ENCODE measurements at places on chromosomes 5 and 9.

GRCh38 chr5:112257976-112258375, 161.1 kb downstream of the EPB41L4A start:
- DNase-seq, result no peak

GRCh38 chr9:3018691-3019230, 174.9 kb upstream of the PUM3 start:
- DNase-seq, result no peak

GRCh38 chr5:54177058-54177457, 133.3 kb downstream of the ARL15 start:
- no peak for DNase-seq

DNA sequence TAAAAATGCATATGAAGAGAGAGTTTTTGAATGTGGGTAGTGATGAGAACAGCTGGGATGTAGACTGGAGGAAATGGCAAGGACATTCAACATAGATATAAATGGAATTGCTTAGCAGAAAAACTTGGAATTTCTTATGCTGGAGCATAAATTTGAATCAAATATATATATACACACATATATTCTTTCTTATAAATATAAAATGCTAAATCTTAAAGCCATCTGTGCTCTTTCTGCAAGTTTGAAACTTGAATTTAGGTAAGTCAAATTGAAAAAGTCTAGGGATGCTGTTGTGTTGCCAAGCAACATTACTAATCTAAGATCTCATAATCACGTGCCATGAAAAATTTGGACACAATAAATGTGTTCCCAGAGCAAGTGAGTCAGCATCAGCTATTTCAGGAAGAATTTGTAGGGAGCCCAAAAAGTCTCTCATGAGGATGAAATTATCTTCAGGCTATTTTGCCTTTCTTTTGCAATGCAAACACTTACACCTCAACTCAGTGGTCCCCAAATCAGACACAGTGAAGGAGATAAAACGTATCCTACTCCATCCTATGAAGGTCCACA, 58.4 kb upstream of the ALDH1A1 start:
- no peak for DNase-seq

DNA sequence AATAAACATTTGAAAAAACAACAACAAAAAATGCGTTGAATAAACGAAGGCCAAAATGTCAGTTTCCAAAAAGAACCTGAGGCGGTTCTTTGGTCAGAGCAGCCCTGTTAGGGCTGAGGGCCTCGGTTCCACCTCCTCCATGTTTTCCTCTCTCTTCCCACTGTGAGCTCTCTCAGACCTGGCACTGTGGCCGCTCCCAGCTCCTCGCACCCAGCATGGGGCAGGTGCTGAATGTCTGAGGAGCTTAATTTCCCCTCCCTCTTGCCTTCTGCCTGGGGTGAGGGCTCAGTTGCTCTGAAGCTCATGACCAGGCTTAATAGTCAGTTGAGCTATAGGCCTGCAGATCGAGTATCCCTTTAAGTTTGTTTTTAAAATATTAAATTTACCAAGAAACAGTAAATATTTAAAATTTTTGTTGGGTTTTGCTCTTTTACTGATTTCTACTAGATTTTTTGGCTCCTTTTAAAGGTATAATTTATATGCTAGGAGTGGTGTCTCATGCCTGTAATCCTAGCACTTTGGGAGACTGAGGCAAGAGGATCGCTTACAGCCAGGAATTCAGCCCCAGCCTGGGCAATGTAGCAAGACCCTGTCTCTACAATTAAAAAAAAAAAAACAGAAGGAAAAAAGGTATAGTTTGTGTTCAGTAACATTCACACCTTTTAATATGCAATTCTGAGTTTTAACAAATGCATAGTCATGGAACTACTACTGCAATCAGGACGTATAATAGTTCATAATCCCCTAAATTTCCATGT, 28.1 kb downstream of the DAPK1 start:
- DNase-seq, result no peak

- no peak for DNase-seq
These were observed 50.8 kb downstream of the ERAP1 start for GRCh38 chr5:96756985-96757384.

GRCh38 chr9:136799079-136799853, 3.1 kb downstream of the CCDC183 start:
- no peak for DNase-seq

- peak; percentile 15 for DNase-seq
These were observed 40.4 kb downstream of the PCSK5 start for GRCh38 chr9:75930730-75931321.

DNA sequence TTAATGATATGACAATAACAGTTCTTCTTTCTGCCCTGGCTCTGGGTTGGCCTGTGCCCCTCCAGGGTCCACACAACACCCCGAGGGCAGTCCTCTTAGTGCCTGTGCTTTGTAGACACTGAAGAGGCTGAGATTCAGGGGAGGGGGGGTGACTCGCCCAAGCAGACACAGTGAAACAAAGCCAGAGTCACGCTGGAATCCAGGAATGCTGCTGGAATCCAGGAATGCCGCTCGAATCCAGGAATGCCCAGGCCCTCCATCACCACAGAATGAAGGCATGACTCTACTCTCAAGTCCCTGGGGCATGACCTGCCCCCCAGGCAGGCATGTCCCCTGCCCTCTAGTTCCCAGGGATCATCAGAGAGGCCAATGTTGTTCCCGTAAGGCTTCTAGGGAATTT, 73.1 kb downstream of the LRSAM1 start:
- DNase-seq, result no peak

DNA sequence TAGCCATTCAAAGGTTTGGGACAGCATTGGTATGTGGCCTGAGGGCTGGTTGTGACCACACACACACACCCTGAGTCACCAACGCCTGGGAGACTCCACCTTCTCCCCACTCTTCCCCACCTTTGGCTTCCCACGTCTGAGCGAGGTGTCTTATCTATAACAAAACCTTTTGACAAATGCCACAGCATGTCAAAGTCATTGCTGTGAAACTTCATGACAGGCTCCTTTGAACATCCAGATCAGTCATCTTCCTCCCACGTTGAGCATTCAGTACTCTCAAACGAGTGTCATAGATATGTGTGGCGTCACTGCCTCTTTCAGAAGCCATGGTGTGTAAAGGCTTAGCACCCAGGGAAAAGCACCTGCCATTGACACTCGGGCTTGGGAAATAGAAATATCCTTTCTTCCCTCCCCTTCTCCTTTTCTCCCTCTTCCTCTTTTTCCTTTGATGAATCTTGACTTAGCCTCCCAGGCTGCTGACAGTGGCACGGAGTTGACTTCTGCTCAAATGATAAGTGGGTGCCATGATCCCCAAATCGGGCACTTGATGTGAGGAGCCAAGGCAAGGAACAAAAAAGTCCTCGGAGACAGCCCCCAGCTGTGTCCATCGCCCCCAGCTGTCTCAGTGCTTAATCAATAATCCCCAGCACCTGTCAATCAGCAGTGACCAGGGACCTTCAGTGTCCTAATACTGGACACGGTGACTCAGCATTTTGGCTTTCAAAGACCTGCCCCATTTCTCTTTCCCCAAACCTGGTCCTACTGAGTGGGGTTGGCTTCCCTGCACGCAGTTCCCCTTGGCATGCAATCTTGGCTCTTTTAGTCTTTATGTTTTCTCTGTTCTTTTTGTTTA, 114.8 kb downstream of the FGF18 start:
- no peak for DNase-seq

- no peak for DNase-seq
These were observed 1071.9 kb upstream of the ARRDC3 start for GRCh38 chr5:92455011-92455410.

- DNase-seq, result no peak
These were observed 1.6 kb downstream of the BSPRY start for GRCh38 chr9:113350937-113351336.

DNA sequence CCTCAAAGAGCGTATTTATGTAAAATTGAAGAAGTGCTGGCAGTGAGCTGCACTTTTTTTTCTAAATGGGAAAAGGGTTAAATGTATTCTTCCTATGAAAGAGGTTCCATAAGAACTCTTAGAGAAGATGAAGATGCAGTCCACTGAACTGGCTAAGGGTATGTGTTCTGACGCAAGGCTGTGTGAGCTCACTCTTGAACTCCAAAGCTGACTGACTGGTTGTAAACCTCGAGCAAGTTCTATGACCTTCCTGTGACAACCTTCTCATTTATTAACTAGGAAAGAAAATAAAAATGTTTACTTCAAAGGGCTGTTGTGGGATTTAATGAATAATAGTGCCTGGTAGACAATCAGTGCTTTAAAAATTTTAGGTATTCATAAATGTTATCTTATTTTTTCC, 46.7 kb downstream of the POC5 start:
- DNase-seq, result no peak

GRCh38 chr5:160605266-160605665, 183.6 kb downstream of the PTTG1 start:
- DNase-seq, result no peak

DNA sequence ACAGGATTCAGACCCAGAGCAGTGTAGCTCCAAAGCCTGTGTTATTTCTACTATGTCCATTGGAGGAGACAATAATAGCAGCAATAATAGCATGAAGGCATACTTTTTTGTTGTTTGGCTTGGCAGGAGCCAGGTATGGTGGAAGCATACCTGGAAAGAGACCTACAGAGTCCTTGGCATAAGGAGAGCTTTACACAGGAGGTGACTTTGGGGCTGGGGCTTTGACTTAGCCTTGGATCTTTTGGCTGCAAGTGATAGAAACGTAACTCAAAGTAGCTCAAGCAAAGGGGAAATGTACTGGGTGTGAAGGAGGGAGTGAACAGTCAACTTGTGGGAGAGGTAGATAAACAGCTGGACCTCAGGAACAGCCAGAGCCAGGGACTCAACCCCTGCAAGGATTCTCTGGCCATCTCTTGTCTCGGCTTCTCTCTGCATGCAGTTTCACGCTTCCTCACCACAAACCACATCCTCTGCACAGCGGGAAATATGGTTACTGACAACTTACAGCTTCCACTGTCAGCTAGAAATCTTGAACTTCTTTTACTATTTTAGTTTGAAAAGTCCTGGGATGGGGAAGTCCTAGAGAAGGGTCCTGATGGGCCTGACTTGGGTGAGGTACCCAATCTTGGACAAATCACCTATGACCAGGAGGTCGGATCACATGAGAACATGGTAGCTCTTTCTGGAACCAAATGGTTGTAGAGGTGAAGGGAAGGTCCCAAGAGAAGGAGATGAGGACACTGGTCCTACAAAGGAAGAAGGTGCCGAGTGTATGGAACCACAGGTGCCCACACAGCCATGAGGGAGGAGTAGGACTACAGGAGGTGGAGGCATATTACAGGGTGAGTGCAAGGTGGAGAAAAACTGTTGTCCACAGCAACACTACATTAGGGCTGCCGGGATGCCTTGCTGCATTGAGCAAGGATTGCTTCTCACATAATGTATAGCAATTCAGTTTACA, 47.0 kb upstream of the TGFBR1 start:
- DNase-seq, result peak; percentile 12

DNA sequence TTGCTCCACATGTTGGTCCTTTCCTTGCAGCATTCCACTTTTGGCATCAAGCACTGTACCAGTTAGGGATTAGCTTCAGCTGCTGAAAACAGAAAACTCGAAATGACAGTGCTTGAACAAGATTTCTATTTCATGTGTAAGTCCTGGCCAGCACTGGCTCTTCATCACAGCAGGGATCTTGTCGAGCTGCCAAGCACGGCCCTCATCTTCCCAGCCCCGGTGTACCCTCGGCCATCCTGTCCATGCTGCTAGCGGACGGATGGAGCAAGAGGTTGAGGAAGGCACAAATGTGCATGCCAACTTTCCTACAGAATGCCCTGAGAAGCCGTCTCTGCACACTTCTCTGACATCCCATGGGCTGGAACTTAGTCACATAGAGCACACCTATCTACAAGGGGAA, 130.6 kb downstream of the TENT4A start:
- DNase-seq, result no peak

DNA sequence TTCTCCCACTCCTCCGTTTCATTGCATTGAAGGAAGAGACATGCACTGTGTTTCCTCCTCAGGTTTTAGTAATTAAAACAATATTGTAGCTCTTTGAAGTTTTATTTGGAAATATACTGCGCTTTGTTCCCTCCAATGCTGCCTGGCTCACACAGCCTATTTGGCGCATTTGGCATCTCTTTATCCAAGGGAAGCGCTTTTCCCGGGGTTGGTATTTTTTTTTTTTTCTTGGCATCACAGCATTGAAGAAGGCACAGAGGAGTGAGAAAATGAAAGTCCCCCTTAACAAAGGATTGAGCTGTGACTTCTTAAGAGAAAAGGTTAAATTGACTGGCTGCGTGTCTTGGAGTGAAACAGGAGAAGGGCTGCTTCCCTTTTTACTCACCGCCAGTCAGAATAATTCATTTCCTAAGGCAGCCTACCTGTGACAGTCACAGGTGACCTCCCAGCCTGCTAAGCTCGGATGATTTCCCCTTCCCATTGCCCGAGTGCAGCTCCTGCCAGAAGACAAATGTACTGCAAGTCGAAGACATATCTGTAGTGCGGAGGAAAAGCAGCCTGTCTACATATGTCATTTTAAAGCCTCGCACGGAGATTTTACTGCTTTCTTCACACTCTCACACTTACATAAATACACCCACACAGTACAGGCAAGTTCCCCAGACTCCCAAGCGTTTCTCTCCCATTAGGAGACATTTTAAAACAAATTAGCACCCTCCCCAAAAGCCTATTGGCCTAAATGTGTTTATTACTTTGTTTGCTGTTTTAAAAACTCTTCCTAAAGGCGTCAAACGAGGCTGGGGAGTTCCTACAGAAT, 665.5 kb upstream of the ZNF608 start:
- DNase-seq, result peak; percentile 62

DNA sequence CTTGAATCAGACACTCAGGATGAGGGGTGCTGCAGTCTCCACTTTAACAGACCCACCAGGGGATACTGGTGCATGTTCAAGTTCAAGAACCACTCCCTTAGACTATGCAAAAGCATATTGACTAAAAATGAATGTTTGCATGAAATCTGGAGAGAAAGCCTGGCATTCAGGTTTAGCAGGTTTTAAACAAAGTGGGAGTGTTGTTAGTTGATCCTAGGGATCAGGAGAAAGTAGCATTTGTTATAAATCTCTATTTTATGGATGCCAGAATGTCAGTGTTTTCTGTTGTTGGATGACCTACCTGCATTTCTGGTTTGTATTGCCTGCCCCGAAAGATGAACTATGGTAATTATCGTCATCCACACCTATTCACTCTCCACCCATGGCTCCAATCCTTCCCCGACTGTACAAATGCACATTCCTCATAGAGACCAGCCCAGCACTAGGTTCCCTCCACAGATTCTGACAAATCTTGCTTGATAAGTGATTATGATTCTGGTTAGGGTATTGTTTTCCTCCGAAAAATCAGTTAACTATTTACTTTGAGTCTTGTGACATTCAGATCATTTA, 17.2 kb downstream of the TMEM252 start:
- DNase-seq, result no peak

- DNase-seq, result no peak
These were observed 202.1 kb downstream of the MED10 start for GRCh38 chr5:6176102-6176693.

GRCh38 chr5:102986074-102986473, 133.9 kb downstream of the GIN1 start:
- no peak for DNase-seq

GRCh38 chr5:122775550-122776542, 966 bp downstream of the SNX2 start:
- DNase-seq, result peak; percentile 47

DNA sequence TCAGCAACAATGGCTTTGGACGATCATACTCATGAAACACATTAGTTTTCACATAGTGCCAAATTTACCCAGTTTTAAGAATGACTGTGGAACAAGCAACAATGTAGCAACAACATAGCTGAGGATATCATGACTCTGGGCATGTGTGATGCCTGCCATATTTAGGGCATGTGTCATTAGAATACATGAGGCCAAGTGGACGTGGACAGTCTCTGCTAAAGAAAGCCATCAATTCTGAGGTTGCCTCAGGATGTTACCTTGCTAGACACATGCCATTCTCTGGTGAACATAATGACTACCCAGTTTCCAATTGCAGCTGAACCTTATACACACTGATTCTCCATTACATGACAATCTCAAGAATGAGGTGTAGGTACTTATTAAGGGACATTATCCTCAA, 103.3 kb upstream of the ADAMTS19 start:
- DNase-seq, result no peak
